ENCODE measurements at places on chromosomes 6 and 20.
A peak's percentile ranks its signal among the peaks of the same experiment; 100 is the strongest.

DNA sequence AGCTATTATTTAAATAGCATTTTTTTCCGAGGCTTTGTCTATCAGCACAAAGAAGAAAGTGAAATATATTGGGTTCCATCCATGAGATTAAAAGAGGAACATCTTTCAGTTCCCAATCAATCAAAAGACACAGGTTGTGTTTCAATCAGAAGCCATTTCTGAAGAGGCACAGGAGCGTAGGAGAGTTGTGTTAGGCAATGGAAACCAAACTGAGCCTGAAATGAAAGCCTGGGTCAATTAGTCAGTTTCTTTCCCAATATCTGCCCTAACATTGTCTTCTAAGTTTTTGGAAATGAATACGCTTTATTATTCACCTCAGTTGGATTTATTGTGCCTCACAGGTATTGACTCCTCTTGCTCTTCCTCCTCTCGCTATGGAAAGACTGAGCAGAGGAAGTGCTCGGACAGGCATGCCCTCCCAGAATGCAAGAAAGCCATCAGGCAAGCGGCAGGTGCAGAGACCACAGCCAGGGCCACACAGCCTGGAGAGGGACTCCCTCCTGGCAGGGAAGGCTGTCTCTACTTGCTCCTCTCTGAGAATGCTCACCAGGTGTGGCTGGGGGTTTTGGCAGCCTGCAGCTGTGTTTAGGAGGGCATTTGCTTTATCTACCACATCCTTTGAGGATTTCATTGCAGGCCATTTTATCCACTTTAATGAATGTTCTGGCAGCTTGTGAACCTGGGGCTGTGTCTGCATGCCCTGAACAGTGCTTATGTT, 100.8 kb upstream of the NEDD9 start:
- no peak for DNase-seq

DNA sequence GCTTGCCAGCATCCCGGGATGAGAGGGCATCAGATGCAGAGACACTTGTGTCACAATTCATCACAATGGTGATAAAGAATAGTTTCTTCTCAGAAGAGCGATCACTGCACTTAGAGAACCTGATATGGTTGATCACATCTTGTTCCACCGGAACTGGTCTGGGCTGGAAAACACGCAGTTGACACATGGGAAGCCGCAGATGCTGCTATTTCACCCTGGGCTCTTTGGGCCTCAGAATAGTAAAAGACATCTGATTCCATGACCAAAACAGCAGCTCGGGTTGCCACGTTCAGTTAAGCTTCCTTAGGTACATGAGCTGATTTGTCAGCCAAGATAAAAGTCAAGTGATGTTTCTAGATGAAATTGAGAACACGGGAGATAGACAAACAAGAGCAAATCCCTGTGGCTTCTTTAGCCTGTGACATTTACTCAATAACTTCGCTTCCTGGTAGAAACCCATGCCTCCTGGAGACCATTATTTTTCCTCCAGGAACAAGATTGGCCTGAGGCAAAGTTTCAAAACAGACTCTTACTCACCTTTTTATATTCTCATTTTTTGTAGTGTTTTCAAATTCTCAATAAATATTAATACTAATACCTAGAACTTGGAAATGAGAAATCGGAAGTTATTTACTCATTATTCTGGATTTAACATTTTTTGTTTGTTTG, 59.4 kb downstream of the TRMT6 start:
- DNase-seq: no peak

DNA sequence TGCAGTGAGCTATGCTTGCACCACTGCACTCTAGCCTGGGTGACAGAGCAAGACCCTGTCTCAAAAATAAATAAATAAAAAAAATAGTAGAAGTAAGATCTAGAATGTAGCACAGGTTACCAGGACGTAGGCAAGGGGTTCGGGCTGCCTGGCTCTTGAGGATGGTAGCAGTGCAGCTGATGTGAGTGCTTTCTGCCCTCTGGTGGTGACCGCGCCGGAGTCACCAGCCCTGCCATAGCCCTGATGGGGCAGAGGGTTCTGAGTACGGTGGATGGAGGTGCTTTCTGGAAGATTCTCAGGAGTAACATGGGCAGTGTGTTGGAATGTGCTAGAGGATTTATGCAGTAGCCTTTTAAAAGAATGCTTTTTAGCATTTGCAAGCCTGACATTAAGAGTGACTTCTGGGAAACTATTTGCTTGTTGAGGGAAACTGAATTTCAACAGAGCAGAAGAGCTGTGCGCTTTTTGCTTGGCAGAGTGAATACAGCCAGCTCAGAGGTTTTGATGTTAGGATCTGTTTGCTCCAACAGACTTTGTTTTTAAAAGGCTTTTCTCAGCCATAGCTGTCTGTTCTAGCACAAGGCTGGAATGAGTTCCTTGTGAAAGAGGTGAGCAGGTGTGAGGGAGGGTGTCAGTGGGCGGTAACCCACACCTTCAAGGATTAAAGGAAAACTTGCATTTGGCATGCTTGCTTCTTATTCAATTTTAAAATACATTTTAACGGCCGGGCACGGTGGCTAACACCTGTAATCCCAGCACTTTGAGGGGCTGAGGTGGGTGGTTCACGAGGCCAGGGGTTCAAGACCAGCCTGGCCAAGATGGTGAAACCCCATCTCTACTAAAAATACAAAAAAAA, 65.9 kb downstream of the PTPN1 start:
- DNase-seq: peak; percentile 57

GRCh38 chr6:111894272-111894671, 21.0 kb upstream of the FYN start:
- no peak for DNase-seq

- DNase-seq: no peak
These were observed 125.3 kb downstream of the ANKS1A start for GRCh38 chr6:35014341-35014740.

- DNase-seq: no peak
These were observed 14.8 kb downstream of the ARMC12 start for GRCh38 chr6:35751594-35751993.

- DNase-seq: no peak
These were observed 38.4 kb upstream of the EYA4 start for GRCh38 chr6:133202610-133203343.

DNA sequence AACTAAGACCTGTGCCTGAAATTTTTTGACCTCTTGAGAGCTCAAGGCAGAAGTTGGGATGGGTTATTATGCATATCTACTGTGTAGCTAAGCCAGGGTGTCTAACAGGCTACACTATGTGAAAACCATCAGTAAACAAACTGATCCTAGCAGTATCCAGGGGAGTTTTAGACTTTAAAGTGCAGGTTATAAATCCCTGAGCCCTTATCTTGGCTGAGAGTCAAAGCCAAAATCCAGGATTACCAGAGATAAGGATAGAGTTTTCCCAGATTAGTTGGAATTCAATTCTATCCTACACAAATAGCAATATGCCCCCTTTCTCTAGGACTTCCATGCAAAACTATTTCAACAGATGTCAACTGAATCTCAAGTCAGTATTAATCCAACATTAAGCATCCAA, 1229.7 kb downstream of the GRIK2 start:
- DNase-seq: peak; percentile 89

- DNase-seq: no peak
These were observed 3.3 kb downstream of the PI16 start for GRCh38 chr6:36957773-36958271.

DNA sequence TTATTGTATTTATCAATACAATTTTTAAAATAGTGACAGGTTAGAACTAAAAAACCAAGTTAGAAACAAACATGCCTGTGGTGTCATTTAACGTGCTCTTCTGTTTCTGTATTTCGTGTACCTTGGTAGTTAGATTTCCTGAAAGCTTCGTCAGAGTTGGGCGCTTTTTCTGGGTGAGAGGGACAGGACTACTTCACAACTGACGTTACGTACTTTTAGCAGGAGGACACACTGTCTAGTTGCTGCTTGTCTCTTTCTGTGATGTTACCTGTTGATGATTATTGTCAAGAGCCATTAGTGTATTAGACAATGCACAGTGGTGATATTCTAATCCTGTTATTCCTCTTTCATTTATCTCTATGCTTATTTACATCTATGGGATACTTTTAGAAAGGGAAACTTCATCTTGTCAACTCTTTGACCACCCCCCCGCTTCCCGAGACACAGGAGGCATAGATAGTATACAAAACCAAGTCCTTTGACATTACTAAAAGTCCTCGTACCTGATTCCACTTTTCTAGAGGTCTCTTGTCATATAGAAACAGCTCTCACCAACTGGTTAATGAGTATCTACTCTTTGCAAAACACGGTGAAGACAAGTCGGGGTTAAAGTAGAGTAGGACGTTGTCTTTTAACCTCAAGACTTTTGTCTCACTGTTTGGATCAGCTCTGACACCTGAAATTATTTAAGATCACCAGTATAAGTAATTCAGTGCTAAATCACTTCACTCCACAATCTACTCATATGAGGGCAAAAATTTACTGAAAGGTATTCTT, 96.3 kb downstream of the LYRM2 start:
- no peak for DNase-seq

- DNase-seq: peak; percentile 59
These were observed 77.7 kb upstream of the TBC1D7 start for GRCh38 chr6:13405961-13406477.

DNA sequence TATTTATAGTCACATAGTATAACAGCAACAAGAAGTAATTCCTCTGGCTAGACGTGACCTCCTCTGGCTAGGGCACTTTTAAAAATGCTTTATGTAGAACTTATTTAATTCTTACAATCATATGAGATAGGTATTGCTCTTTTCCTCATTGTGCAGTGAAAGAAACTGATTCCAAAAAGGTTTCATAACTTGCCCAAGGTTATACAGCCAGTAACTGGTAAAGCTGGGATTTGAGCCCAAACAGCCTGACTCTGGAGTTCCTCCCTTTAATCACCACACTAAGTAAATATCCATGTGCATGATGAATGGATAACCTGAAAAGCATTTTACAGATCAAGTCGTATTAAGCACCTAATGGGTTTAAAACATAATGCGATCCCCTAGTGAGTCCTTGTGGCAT, 214.6 kb downstream of the PRL start:
- no peak for DNase-seq

DNA sequence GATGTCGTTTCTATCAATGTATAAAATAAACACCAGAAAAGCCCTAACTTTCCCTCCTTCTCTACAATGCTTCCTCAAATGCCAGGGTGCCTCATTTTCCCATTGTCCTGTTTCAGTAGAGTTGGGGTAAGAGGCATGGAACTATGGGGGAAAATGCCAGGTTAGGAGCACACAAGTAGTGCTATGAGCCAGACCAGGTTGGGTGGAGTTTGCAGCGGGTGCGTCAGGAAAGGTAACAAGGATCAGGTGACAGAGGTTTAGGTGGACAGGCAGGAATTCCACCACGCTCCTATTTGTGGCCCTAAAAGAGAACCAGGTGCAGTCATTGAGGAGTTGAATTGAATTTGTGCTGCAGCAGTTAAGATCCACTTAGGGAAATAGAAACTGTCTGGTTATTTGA, 36.5 kb downstream of the SYTL3 start:
- DNase-seq: no peak

DNA sequence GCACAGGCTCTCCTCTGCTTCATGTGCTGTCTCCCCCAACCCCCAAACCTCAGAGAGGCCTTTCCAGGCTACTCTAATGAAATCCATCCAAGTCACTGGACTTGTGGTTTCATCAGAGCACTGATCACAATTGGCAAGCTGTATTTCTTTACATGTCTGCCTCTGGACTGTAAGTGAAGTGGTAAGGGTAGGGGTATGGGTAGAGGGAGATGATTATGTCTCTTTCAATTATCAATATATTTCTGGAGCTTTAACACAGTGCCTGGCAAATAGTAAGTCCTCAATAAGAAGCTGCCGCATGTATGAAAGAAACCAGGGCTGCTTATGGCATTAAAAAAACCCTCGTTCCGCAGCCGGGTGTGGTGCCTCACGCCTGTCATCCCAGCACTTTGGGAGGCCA, 5.4 kb downstream of the TRERF1 start:
- DNase-seq: no peak

DNA sequence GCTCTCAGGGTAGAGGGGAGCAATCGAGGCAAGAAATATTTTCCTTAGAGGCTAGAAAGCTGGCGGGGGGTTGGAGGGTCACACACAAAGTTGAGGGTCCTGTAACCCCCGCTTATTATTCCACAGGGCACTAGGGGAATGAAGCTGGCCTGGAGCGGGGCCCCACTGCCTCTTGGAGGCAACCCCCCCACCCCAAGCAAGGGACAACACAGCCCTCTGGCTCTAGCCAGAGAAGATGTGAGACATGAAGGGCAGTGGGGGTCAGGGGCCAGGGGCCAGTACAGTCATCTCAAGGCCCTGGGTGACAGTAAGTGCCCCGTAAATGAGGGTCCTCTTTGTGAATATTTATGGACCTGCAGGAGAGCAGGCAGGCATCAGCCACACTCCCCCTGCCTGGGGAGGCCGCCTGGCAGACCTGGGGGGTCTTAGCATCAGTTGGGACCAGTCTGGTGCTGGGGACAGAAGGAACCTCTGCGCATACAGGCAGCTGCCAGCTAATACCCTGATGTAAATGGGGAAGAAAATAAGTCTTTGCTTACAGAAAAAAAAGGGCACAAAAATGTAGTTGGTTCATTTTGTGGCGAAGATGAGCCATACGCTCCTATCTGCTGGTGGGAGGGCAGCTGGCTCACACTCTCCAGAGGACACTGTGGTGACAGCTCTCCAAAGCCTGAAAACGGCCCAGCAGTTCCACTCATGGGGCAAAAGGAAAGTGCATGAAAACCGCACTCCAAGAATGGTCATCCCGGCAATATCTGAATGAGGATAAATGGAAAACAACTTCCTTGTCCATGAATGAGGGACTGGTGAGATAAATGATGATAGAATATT, 21.9 kb downstream of the SPATA2 start:
- no peak for DNase-seq

DNA sequence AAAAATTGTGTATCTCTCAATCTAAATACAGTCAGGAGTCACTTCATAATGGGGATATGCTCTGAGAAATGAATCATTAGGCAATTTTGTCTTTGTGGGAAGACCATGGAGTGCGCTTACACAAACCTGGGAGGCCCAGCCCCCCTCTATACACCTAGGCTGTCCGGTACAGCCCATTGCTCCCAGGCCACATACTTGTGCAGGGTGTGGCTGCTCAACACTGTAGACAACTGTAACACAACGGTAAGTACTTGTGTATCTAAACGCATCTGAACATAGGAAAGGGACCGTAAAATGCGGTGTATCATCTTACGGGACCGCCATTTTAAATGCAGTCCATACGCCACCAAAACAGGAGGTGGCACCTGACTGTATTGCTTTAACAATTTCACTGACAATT, 58.0 kb upstream of the FRMD1 start:
- no peak for DNase-seq

DNA sequence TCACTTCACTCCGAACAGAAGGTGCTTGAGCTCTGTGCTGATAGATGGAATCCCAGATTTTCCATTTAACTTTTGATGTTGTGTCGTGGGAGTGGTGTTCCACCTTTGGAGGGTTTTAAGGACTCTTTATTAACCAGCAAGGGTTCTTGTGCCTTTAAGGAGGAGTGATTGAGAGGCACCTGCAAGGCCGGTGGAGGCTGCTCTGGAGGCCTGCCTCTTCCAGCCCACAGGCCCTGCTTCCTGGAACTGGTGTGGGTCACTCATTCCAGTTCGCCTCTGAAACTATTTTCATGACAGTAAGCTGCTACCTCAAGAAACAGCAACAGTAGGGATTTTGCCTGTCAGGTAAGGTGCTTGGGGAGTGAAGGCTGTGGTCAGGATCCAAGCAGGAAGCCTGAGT, 58.8 kb upstream of the APCDD1L start:
- no peak for DNase-seq
